ENCODE measurements at places on chromosomes 16 and 17. TPM values are rescaled to one million over a fixed set of nuclear protein-coding genes. Genes with fewer than 3 reads are reported as not detected.

GRCh38 chr17:17739388-17740066 lies 58.3 kb downstream of the RAI1 start:
- no peak for DNase-seq
- no peak overlapping the region for H3K4me3 ChIP-seq
- H3K27me3 ChIP-seq, result no peaks in the 10 kb centered on the region
- H3K36me3 ChIP-seq, result no peaks in the 10 kb centered on the region
- H3K27ac ChIP-seq, result no peak overlapping the region

- no peaks in the 10 kb centered on the region for H3K4me1 ChIP-seq
- DNase-seq, result no peak
- no peak overlapping the region for H3K4me3 ChIP-seq
- peaks cover 24% of the 10 kb centered on the region for H3K27me3 ChIP-seq
- no peaks in the 10 kb centered on the region for H3K36me3 ChIP-seq
Measured at GRCh38 chr16:77677129-77677528, 45.2 kb upstream of the NUDT7 start.

DNA sequence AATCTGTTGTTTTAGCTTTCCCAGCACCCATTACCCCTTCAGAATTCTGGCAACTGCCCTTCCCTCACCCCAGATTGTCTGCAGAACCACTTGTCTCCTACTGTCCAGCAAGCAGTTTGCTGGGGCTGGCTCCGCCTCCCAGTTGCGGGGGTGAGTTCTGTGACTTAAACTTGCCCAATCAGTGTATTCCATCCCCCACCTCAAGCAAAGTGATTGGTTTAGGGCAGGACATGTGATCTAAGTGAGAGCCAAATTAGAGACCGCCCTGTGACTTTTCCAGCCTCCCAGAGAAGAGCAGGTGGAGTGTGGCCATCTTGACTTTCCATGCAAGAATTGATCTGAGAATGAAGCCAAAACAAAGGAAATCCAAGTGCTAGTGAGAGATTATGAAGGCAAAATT lies 22.7 kb upstream of the SRCIN1 start:
- no peak overlapping the region for H3K27ac ChIP-seq
- H3K4me1 ChIP-seq, result peaks cover 9% of the 10 kb centered on the region
- DNase-seq, result no peak
- H3K4me3 ChIP-seq, result no peak overlapping the region
- H3K27me3 ChIP-seq, result peaks cover 19% of the 10 kb centered on the region

The DHRS7C gene
- total RNA-seq, result not detected

The C17orf113 gene
- 0.65 TPM for total RNA-seq

DNA sequence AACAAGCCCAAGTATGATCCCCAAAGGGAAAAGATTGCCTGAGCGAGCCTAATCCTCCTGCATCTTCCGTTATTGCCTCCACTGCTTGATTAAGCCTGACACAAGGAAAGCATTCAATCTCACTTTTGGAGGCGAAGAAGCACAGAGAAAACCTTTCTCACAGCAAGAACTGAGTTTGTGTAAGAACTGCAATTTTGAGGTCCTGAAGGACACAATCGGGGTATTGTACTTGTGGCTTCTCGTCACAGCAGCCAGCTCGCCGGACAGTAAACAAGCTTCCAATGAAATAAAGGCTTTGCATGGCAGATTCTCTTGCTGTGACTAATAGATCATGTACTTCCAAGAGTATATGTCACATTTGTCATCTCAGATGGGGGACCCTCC lies 18.7 kb upstream of the FOXF1 start:
- no peak overlapping the region for H3K4me3 ChIP-seq
- DNase-seq, result no peak
- no peaks in the 10 kb centered on the region for H3K4me1 ChIP-seq
- H3K27me3 ChIP-seq, result peaks cover 89% of the 10 kb centered on the region

GRCh38 chr17:7097940-7098339 lies 16.7 kb downstream of the ASGR2 start:
- no peak overlapping the region for H3K27ac ChIP-seq
- no peak overlapping the region for H3K4me3 ChIP-seq
- no peaks in the 10 kb centered on the region for H3K36me3 ChIP-seq
- H3K4me1 ChIP-seq, result peaks cover 8% of the 10 kb centered on the region
- no peak for DNase-seq
